CD4-positive, alpha-beta T cell treated with Interleukin-17A for 1 hour (primary cell): ENCODE measurements at places on chromosomes 12 and 14.

DNA sequence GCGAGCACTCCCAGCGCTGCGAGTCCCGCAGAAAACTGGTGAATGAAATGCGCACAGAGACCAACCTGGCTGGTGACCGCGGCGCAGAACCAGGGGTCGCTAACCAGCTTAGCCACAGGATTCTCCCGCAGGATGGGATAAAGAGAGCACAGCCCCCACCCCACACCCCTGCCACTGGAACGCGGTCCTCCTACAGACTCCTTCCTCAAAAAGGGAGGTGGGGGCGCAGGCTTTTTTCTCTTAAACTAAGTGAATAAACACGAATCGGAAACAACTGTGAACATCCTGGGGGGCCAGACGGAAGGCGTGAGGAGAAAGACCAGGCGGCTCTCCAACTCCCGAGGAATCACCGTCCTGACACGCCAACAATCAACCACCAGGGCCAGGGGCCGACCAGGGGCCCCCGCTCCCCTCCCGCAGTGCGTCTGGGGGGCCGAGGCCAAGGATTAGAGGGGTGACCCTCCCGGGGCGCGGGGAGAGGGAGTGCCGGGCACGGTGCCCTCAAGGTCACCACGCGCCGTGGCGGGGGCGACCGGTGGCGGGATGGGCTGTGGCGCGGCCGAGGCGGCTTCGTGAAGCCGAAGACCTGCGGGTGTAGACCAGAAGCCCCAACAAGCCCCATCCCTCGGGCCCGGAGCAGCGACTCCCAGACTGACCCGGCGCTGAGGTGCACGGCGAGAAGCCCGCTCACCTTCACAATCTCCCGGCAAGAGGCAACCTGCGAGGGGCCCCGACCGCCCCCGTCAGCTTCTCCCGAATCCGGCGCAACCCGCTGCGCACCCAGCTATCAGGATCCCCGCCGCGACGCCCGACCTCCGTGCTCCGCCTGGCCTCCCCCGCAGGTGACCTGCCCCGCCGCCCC lies 704 bp downstream of the ATP2B1 start:
- peak; percentile 43 for DNase-seq

- no peak for DNase-seq
These were observed 14.3 kb downstream of the JDP2 start for GRCh38 chr14:75442166-75442565.

- no peak for DNase-seq
These were observed 6.8 kb upstream of the YLPM1 start for GRCh38 chr14:74756326-74756725.

- no peak for DNase-seq
These were observed 42.0 kb downstream of the RFLNA start for GRCh38 chr12:124336742-124337520.
